Muscle of back (tissue), 13 donors: ENCODE measurements at places on chromosomes 5 and 9. TPM values are rescaled to one million over a fixed set of nuclear protein-coding genes. Genes with fewer than 3 reads are reported as not detected.

GRCh38 chr5:154466147-154466546 lies 11.9 kb downstream of the HAND1 start:
- DNase-seq: no peak

DNA sequence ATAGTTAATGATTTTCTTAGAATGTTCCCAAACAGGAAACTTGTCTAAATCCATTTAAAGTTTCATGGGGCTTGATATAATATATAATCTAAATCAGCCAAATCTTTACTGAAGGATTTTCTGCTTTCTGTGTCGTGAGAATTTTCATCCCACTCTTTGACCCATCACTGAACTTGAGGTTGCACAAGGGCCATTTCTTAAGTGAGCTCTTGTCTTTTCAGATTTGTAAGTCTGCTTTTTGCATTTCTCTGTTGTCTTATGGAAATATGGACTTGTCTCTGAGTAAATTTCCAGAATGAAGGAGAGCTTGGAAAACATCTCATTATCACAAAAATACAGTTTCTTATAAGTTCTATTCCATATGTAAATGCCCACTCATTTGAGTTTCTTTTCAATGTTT lies 149.2 kb upstream of the ARRDC3 start:
- DNase-seq: peak; percentile 25

STK32A gene
- polyA plus RNA-seq: 0.71 TPM

SLC34A3 gene
- 0.29 TPM for polyA plus RNA-seq

BARHL1 gene
- polyA plus RNA-seq: not detected

DNA sequence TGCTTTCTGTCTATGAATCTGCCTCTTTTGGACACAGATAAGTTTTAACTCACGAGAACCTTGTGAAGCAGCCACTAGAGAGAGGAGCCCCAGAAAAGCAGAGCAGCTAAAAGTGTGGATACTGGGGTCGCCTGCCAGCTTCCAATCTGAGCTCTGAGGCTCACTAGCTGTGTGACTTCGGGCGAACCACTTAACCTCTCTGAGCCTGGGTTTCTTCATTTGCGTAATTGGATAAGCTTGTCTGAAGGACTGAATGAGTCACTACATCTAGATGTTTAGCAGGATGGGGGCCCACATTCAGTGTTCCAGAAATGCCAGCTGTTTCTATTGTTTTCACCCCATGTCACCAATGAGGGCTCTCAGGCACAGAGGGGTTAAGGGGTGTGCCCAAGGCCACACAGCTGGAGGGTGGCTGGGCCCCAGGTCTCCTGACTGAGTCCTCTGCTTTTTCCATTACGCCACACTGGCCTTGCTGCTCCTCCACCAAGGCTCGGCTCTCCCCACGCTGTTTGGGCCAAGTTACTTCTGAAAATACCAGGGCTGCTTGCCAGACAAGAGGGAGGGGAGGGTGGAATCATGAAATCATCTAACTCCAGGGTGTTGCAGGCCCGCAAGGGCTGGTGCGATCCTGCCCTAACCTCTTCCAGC lies 36.2 kb downstream of the SH3PXD2B start:
- DNase-seq: peak; percentile 97
